H1 (cell line): ENCODE measurements at places on chromosomes 1 and 21.
A peak's percentile ranks its signal among the peaks of the same experiment; 100 is the strongest.

DNA sequence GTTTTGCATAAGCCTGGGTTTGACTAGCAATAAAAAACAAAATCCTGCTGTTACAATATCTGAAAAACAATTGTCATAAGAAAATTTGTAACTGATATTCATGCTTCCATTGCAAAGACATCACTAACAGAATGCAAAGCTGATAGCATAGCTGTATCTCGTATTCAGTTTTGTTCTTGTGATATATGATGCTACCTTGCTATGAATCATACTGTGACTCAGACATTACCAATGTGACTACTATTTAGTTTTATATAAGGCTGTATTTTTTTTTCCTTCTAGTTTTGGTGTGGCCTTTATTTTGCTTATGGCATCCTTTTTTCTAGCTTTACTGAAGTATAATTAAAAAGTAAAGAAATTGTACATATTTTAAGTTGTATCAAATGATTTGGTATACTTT is 1381.8 kb downstream of the MRPL39 start:
- no peaks in the 10 kb centered on the region for H3K4me1 ChIP-seq
- no peak for DNase-seq
- H3K36me3 ChIP-seq, result no peaks in the 10 kb centered on the region
- H3K27me3 ChIP-seq, result no peaks in the 10 kb centered on the region
- H3K4me3 ChIP-seq, result no peak overlapping the region

DNA sequence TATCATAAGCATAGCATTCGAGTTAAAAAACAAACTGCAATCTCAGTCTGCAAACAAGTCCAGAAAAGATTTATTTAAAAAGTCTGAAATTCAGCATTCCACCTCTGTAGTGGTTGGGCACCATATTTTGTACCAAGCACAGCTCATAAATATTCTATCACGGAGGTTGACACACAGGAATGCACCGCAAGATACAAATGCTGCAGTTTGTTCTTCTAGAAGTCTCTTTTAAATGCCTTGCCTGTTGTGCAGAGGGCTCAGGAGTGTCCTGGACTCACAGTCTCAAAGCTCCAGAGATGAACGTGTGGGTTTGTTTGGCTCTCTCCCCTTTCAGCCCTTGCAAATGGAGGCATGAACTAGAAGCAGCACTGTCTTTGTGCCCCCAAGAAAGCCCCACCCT is 212.4 kb upstream of the USP24 start:
- no peak overlapping the region for H3K4me3 ChIP-seq
- H3K4me1 ChIP-seq, result no peaks in the 10 kb centered on the region
- no peak for DNase-seq
- no peaks in the 10 kb centered on the region for H3K36me3 ChIP-seq

DNA sequence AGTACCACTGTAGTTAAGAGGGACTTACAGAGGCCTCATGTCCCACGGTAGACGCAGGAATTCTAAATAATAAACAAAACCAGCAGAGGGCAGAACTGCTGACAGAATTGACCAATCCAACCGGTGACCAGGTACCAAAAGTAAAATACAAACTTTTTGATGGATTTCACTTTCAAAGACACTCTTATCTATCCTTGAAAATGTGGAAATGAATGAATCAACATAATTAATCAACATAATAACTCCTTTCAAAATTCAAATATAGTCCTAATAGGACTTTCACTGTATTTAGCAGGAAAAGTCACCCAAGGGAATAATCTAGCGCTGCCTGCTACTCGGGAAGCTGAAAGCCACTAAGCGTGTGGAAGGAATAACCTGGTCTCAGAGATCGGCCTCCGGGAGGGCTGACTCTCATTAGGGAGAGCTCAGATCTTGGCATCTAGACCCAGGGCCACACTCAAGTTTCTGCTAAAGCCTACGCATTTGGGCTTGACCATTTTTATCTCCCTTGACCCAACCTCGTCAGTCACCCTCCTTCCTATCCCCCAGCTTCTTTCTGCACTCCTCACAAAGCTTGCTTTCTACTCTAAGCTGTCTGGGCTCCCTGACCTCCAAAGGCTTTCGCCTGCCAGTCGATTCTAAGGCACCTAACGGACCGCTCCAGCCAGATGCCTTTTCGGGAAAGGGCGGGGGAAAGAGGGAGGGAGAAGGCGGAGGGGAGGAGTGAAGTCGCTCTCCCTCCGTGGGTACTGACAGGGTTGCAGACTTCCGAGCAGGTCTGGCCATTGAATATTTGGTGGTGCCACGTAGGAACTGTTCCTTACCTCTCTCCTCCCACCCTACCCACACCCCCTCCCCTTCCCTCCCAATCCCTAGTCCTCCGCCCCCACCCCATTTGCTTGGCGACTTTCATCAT is 1.6 kb downstream of the COL11A1 start:
- H3K4me1 ChIP-seq, result peaks cover 9% of the 10 kb centered on the region
- peak overlapping the region; percentile 86 for H3K4me3 ChIP-seq
- no peak overlapping the region for H3K27ac ChIP-seq
- no peaks in the 10 kb centered on the region for H3K36me3 ChIP-seq
- no peak for DNase-seq
- H3K27me3 ChIP-seq, result no peaks in the 10 kb centered on the region

DNA sequence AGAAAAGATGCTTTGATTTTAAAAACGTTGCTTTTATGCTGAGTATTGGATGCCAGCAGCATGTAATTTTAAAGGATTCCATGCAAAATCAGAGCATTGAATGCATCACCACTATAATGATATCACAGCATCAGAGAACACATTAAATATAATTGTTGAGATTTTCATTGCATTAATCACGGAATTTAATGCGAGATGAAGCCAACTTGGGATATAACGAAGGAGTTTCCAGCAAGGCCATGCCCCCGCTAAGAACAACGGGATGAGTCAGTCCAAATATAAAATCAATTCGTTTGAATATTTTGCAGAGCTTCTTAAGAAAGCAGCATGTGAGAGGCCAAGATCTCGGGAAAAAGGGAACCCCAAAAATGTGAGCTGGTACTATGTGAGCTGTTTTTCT is 423.4 kb upstream of the CHRM3 start:
- H3K4me1 ChIP-seq, result no peaks in the 10 kb centered on the region
- no peaks in the 10 kb centered on the region for H3K36me3 ChIP-seq
- no peak for DNase-seq
- no peak overlapping the region for H3K4me3 ChIP-seq
- no peaks in the 10 kb centered on the region for H3K27me3 ChIP-seq
- no peak overlapping the region for H3K27ac ChIP-seq

GRCh38 chr1:66168467-66168887 is 365.5 kb upstream of the SGIP1 start:
- no peak overlapping the region for H3K4me3 ChIP-seq
- H3K27ac ChIP-seq, result no peak overlapping the region
- no peaks in the 10 kb centered on the region for H3K27me3 ChIP-seq
- no peak for DNase-seq
- H3K4me1 ChIP-seq, result no peaks in the 10 kb centered on the region

DNA sequence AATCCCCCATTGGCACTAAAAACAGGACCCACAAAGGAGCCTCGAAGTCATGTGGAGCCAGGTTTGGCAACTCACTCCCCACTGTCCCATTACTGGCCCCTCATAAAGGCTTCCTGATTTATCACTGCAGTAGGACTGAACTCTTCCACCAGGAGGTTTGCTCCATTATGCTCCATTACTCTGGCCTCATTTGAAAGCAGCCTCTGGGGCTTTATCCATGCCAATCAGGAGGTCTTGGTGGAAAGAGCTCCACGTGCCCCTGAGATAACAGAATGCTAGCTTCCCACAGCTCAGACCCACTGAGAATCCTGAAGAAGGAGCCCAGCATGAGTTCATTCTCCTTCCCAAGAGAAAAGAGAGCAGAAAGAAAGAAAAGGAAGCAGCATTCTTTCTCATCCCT is 76.4 kb downstream of the HIVEP3 start:
- no peak overlapping the region for H3K4me3 ChIP-seq
- no peak overlapping the region for H3K27ac ChIP-seq
- no peaks in the 10 kb centered on the region; the same call in 1 of the 2 replicates for H3K4me1 ChIP-seq
- DNase-seq, result no peak
- H3K36me3 ChIP-seq, result no peaks in the 10 kb centered on the region

DNA sequence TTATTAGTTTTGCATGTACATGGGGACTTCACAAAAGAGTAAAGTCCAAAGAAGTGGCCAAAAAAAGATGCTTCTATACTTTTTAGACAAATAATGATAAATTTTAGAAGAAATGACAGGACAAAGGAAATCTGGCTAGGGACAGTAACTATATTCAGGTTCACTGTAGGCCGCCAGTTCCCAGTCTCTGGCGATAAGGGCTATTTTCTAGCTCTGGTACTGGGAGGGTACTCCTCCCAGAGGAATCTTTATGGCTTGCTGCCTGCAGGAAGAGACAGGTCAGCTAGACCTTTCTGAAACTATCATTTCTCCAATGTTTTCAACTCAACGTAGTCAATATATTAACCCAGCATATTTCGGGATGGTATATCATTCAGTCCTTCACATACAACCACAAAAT is 37.5 kb upstream of the RGS2 start:
- H3K36me3 ChIP-seq, result no peaks in the 10 kb centered on the region
- no peak overlapping the region for H3K27ac ChIP-seq
- DNase-seq, result no peak
- H3K4me3 ChIP-seq, result no peak overlapping the region

DNA sequence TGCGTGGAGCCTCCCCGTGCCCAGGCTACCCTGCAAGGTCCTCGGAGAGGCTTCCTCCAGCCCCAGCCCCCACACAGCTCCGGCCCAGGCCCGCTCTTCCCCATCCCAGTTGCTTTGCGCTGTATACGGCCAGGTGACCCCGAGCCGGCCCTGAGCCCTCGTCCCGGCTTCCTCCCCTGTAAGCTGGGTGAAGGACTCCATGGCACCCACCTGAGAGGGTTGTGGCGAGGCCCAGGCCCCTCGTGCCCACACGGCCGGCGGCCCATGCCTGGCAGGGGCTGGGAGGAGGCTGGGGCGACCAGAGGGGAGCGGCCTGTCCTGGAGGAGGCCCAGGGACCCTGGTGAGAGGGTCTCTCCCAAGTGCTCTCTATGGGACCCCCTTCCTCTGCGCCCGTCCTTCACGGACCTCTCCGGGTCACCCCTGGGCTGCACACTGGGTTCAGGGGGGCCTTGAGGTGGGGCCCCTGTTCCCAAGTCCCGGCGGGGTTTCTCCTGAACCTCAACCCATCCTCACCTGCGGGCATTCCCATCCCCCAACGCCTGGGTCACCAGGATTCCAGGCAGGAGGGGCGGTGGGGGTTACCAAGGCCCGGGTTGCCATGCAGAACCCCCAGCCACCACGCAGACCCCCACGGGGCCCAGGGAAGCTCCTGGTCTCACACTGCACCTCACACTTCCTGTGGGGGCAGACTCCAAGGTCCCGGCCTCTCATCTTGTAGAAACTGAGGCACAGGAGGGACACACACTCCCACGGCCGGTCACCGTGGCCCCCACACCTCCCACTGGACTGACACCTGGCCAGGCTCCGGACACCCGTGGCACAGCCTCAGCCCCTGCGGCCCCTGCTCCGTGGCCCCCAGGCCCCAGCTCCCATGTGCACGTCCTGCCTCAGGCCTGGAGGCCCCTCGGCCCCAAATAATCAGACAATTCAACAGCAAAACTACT is 25.2 kb downstream of the COL6A1 start:
- no peaks in the 10 kb centered on the region; the same call in 1 of the 2 replicates for H3K36me3 ChIP-seq
- H3K4me3 ChIP-seq, result no peak overlapping the region
- peak; percentile 38 for DNase-seq
- H3K4me1 ChIP-seq, result no peaks in the 10 kb centered on the region

- H3K4me1 ChIP-seq, result no peaks in the 10 kb centered on the region
- no peak overlapping the region for H3K4me3 ChIP-seq
- H3K27me3 ChIP-seq, result no peaks in the 10 kb centered on the region
- no peak for DNase-seq
Observed at GRCh38 chr1:65758128-65758527, 34.6 kb upstream of the PDE4B start.

DNA sequence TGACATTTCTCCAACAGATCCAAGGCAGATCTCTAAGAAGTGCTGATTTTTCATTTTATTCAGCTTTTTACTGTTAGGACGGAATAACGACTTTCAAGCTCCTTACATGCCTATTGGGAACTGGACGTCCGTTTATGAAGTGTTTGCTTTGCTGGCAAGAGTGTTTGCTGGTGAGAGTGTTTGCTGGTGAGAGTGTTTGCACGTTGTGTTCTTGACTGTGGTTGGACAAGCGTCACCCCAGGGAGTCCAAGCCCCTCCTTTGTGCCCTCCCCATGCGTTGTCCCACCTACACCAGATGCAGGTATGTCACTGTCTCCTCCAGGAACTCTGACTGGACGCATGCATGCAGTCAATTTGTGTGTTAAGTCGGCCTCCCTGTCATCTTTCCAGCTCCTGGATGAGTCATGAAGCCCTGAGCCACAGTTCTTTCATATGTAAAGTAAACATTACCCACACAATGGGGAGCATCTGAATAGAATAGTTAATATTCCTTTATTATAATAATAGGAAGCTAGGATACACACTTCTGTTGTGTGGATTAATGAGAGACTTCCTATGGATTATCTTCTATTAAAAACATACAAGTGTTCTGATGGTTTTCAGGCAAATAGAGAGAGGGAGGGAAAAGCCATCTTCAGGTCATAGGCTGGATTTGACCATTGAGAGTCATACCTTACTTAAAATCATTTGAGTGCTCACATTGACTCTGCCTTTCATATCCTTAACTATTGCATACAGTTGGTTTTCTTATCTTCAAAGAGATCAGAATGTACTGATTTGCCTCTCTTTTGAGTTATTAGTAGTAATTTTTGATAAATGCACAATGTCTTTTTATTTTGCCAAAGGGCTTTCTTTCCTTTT is 119.2 kb downstream of the GALNT2 start:
- no peak overlapping the region for H3K27ac ChIP-seq
- H3K4me3 ChIP-seq, result no peak overlapping the region
- H3K4me1 ChIP-seq, result peaks cover 10% of the 10 kb centered on the region
- no peaks in the 10 kb centered on the region for H3K27me3 ChIP-seq
- DNase-seq, result peak; percentile 62
- H3K36me3 ChIP-seq, result no peaks in the 10 kb centered on the region

- H3K27me3 ChIP-seq, result no peaks in the 10 kb centered on the region
- no peak overlapping the region for H3K27ac ChIP-seq
- no peaks in the 10 kb centered on the region for H3K4me1 ChIP-seq
- DNase-seq, result no peak
- H3K4me3 ChIP-seq, result no peak overlapping the region
Observed at GRCh38 chr21:35216996-35217395, 167.9 kb upstream of the RUNX1 start.

DNA sequence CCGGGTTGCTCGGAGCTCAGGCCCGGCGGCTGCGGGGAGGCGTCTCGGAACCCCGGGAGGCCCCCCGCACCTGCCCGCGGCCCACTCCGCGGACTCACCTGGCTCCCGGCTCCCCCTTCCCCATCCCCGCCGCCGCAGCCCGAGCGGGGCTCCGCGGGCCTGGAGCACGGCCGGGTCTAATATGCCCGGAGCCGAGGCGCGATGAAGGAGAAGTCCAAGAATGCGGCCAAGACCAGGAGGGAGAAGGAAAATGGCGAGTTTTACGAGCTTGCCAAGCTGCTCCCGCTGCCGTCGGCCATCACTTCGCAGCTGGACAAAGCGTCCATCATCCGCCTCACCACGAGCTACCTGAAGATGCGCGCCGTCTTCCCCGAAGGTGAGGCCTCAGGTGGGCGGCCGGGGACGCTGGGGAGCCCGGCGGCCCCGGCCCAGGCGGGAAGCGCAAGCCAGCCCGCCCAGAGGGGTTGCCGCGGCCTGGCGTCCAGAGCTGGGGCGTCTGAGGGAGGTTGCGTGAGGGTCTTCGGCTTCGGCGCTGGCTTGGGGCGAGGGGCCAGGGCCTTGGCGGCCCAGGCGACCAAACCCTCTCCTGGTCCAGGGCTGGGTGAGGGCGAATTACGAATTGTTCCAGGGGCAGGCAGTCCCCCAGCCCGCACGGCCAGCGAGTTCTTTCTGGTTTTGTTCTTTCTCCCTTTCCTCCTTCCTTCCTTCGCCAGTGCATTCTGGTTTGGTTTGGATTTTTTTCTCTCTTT is 805 bp downstream of the SIM2 start:
- no peak overlapping the region for H3K27ac ChIP-seq
- no peaks in the 10 kb centered on the region for H3K36me3 ChIP-seq
- peak; percentile 79 for DNase-seq
- peak overlapping the region; percentile 52 for H3K4me3 ChIP-seq
- no peaks in the 10 kb centered on the region for H3K4me1 ChIP-seq
